ENCODE measurements at places on chromosomes 2 and 18. TPM values are rescaled to one million over a fixed set of nuclear protein-coding genes. Genes with fewer than 3 reads are reported as not detected.

Gene CYP27C1
- polyA plus RNA-seq = not detected

Gene ZNF892
- polyA plus RNA-seq = 0.09 TPM

Gene UGT1A4
- polyA plus RNA-seq = not detected

Gene HRH4
- polyA plus RNA-seq = not detected

Gene FN1
- 11.8 TPM for polyA plus RNA-seq

All from K562 (cell line).